ENCODE measurements at places on chromosomes 13 and 19.

GRCh38 chr13:25330541-25330940, 29.1 kb downstream of the NUP58 start:
- no peak for DNase-seq

DNA sequence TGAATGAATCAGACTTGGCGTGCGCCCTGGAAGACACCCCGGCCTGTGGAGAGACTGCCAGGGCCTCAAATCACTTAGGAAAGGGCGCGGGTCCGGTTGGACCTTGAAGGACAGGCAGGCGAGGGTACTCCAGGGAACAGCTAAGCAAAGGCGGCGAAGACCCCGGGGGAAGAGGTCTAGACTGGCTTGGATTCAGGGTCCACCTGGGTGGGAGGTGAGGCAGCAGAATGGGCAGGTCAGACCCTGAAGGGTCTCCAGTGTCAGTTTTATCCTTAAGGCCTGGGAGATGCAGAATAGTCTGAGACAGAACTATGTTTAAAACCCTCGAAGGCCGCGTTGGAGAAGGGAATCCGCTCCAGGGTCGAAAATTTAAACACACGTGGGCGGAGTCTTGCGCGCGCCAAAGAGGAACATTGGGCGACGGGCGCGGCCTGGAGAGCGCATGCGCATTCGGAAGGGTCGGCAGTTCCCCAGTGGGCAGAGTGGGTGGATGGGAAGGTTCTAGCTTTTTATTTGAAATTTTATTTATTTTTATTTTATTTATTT, 567 bp upstream of the SMG9 start:
- DNase-seq: peak; percentile 80

DNA sequence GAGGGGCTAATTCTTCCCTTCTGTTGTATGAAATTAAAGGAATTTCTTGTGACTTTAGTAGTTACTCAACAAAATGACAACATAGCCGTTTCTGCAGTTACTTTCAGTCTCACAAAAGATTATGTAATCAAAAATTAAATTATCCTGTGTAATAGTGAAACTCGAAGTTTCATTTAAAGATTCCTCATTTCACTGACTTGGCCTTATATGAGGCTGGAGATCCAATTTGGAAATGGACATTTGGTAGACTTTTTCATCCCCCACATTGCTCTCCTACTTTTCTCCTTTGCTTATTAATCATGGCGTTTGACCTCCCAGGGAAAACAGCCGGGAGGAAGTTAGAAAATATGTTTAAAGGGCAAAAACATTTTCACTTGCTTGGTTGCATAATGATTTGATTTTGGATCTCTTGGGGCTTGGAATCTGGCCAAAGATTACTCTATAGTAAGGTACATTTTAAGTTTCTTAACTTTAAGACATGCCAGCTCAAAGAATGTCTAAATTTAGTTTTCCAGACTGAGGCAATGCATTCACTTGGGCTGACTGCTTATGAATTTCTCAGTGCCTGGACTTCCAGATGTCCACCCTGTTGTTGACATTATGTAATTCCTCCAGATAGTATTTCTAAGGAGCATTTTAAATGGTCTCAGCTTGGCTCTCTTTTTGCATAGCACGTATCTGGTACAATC, 1364.9 kb upstream of the MIR17HG start:
- DNase-seq: no peak

GRCh38 chr19:1747285-1748114, 5.8 kb upstream of the ONECUT3 start:
- DNase-seq: peak; percentile 37

DNA sequence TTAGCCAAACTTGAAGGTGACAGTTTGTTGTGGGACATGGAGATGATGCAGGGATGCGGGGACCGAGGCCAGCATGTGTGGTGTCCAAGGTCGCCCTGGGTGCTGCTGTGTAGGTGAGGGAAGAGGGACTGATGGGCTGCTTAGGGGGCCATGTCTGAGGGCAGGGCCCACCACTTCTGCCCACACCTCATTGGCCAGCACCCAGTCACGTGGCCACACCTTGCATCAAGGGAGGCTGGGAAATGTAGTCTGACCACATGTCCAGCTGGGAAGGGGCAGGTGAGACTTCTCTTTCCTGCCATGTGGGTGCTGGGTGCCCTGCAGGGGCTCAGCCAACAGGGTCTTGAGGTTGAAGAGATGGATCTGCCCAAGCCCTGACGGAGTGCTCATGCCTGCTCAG, 88.9 kb downstream of the KDM4B start:
- DNase-seq: no peak

GRCh38 chr13:110737555-110737954, 24.1 kb downstream of the ING1 start:
- DNase-seq: no peak

- DNase-seq: no peak
Measured at GRCh38 chr19:18696023-18696422, 12.5 kb downstream of the CRTC1 start.

- DNase-seq: no peak
Measured at GRCh38 chr19:43589678-43590077, 6.3 kb downstream of the IRGQ start.

- DNase-seq: no peak
Measured at GRCh38 chr13:22198641-22199217, 527.9 kb downstream of the FGF9 start.

DNA sequence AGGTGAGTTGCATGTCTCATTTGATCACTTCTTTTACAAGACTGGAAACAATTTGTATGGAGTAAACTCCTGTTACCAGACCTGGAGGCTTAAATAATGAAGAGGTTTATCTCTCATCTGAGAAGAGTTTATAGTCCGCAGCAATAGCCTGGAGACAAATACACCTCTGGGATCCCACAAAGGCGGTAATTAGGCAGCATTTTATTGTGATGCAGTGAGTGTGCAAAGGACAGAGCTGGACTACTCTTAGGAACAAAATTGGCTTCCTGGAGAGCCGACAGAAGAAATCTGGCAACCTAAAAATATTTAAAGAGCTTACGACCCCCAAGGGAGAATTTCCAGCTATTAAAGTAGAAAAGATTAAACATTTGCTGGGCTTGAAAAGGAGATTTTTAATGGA, 11.8 kb upstream of the KATNAL1 start:
- DNase-seq: no peak

GRCh38 chr19:42348211-42348610, 22.8 kb downstream of the MEGF8 start:
- no peak for DNase-seq

GRCh38 chr19:27774337-27774736, 1438.6 kb downstream of the UQCRFS1 start:
- no peak for DNase-seq

DNA sequence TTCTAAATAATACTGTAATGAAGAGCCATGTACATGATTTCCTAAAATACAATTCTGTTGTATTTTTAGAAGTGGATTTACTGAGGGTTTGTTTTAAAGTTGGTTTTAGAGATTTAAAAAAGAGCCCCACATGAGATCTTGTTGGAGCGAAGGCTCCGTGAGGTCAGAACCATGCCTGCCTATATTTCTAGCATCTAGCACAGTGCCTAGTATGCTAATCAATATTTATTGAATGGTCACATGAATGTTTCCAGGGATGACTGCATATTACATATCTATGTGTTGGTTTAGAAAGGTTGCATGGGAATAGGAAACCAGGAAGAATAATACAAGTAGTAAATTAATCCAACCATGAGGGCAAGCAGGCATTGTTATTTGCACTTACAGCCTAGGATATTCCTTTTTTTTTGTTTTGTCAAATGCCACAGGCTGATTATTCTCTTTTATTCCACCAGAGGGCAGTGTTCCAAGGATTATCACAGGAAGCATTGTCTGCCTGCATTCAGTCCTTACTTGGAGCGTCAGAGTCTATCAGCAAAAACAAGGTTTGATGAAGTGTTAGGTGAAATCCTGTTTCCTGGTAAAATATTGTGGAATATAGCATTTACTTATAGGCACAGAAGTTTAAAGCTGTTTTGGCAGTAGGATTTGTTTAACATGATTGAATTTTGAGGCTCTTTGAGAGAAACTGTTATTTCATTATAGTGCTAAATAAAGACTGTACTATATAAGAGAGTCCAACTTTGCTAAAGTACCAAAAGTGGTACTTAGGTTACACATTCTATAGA, 46.8 kb downstream of the COG3 start:
- DNase-seq: peak; percentile 42

GRCh38 chr13:77305266-77305665, 21.6 kb downstream of the MYCBP2 start:
- DNase-seq: no peak

DNA sequence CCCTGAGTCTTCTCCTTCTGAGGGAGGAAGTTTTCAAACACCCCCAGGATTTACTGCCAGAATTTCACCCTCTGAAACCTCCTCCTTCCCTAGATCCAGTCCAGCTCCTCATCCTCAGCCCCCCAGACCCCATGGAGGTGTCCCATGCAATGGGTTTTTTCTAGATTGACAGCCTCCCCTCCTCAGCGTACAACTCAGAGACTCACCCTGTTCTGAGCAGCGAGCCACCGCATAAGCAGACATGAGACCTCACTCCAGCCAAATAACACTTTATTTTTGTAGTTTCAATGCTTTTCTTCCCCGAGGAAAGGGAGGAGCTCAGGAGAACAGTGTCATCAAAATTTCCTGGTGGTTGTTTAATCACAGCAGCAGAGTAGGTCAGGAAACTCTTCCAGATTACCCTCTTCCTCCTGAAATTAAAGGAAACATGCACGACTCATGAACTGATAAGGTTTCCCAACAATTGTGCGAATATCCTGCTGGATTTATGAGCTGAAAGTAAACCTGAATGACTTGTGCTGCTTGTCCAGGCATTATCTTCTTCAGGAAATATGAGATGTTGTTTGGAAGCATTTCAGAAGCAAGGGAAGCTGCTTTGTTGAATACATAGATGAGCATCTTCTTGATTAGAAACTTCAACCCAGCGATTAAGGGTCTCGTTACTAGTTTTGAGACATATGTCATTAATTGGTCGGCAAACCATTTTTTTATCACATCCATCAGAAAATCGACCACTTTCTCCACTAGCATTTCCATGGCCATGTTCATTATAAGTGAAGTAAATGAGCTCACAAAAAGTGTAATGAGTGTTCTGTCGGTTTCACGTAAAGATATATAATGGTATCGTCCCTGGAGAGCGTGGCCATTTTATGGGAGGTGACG, 36.2 kb downstream of the ERICH4 start:
- DNase-seq: no peak

DNA sequence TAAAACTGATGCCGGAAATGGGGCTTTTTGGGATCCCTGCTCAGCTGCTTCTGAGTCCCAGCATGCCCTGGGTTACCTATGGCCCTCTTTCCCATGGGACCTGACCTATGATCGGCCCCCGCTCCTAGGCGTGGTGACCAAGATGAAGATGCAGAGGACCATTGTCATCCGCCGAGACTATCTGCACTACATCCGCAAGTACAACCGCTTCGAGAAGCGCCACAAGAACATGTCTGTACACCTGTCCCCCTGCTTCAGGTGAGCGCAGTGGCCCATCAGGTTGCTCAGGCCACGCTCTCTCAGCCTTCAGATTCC, 1.5 kb downstream of the RPS11 start:
- DNase-seq: no peak

GRCh38 chr13:62294244-62294643, 878.6 kb upstream of the PCDH20 start:
- DNase-seq: no peak

GRCh38 chr19:16821081-16821480, 8.1 kb upstream of the SIN3B start:
- DNase-seq: no peak

GRCh38 chr13:58882516-58882915, 1251.0 kb downstream of the PCDH17 start:
- no peak for DNase-seq

DNA sequence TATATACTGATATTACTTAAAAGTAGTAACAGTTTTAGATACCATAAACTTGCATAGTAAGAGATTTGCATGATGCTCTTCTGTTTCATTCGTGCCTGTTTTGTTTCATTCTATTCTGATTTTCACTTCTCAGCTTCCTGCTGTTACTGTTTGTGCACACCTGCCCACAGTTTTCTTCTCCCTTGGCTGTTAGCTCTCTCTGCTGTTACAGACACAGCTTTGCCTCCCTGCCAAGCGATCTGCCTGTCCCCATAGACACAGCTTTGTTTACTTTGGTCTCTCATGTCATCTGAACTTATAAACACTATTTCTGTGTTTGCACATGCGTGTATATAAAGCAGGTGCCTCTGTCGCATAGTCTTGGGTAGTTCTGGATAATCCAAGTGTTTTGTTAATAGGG, 21.4 kb upstream of the UPF3A start:
- no peak for DNase-seq

All from hematopoietic multipotent progenitor cell (in vitro differentiated cells).